ENCODE measurements at places on chromosomes 7 and 10. TPM values are rescaled to one million over a fixed set of nuclear protein-coding genes. Genes with fewer than 3 reads are reported as not detected.

The DGKB gene
- not detected for total RNA-seq

The SLC29A4 gene
- 15.9 TPM for total RNA-seq

The CXCL12 gene
- not detected for total RNA-seq

The VAX1 gene
- total RNA-seq, result 1.3 TPM

The TMEM139 gene
- total RNA-seq, result 1.3 TPM

The FAM25C gene
- total RNA-seq, result 2.4 TPM

The SLC13A1 gene
- not detected for total RNA-seq

The CYP26A1 gene
- total RNA-seq, result 3.9 TPM

The MMS19 gene
- 52.2 TPM for total RNA-seq

The CFTR gene
- total RNA-seq, result not detected

The DIP2C gene
- 14.6 TPM for total RNA-seq

The LFNG gene
- total RNA-seq, result 17.2 TPM

The SMO gene
- total RNA-seq, result 18.4 TPM

The FAS gene
- total RNA-seq, result 31.9 TPM

The PKD2L1 gene
- 0.06 TPM for total RNA-seq

The MYOZ1 gene
- total RNA-seq, result not detected

The PRR15 gene
- 2.7 TPM for total RNA-seq

The CAPZA2 gene
- total RNA-seq, result 122 TPM

The C10orf105 gene
- not detected for total RNA-seq

The SLIT1 gene
- 0.06 TPM for total RNA-seq

The SFR1 gene
- total RNA-seq, result 16.1 TPM

The LRRC61 gene
- 0.15 TPM for total RNA-seq

The ANKRD7 gene
- not detected for total RNA-seq

The PRKAG2 gene
- total RNA-seq, result 38.1 TPM

The TDRD1 gene
- not detected for total RNA-seq

The PDK4 gene
- 9.4 TPM for total RNA-seq

The SORCS3 gene
- not detected for total RNA-seq

The MYL10 gene
- total RNA-seq, result not detected

The CDH23 gene
- total RNA-seq, result 3.9 TPM

The PPA1 gene
- total RNA-seq, result 200 TPM

The ANKRD1 gene
- total RNA-seq, result 41.9 TPM

The PLAC9 gene
- not detected for total RNA-seq

The AKR1E2 gene
- 7.5 TPM for total RNA-seq

The LRRN3 gene
- total RNA-seq, result not detected

The ZMIZ2 gene
- total RNA-seq, result 17.4 TPM

The ZDHHC16 gene
- 55.0 TPM for total RNA-seq

The ITGB8 gene
- total RNA-seq, result 1.5 TPM

The HKDC1 gene
- total RNA-seq, result 12.9 TPM

Measured in A549 treated with ZK216348 at 1 μM for 4 hours (cell line).